ENCODE measurements at places on chromosomes 11 and 22. TPM values are rescaled to one million over a fixed set of nuclear protein-coding genes. Genes with fewer than 3 reads are reported as not detected.

GRCh38 chr11:6297831-6298230, 22.5 kb downstream of the CAVIN3 start:
- peaks cover 2% of the 10 kb centered on the region for H3K27me3 ChIP-seq
- no peaks in the 10 kb centered on the region for H3K36me3 ChIP-seq
- no peak for DNase-seq
- H3K4me1 ChIP-seq = no peaks in the 10 kb centered on the region
- no peak overlapping the region for H3K27ac ChIP-seq
- no peak overlapping the region for H3K4me3 ChIP-seq

GRCh38 chr11:87097582-87097981, 59.8 kb downstream of the TMEM135 start:
- no peaks in the 10 kb centered on the region for H3K4me1 ChIP-seq
- H3K27me3 ChIP-seq = no peaks in the 10 kb centered on the region
- H3K36me3 ChIP-seq = peaks cover 9% of the 10 kb centered on the region
- H3K27ac ChIP-seq = no peak overlapping the region
- no peak for DNase-seq

DNA sequence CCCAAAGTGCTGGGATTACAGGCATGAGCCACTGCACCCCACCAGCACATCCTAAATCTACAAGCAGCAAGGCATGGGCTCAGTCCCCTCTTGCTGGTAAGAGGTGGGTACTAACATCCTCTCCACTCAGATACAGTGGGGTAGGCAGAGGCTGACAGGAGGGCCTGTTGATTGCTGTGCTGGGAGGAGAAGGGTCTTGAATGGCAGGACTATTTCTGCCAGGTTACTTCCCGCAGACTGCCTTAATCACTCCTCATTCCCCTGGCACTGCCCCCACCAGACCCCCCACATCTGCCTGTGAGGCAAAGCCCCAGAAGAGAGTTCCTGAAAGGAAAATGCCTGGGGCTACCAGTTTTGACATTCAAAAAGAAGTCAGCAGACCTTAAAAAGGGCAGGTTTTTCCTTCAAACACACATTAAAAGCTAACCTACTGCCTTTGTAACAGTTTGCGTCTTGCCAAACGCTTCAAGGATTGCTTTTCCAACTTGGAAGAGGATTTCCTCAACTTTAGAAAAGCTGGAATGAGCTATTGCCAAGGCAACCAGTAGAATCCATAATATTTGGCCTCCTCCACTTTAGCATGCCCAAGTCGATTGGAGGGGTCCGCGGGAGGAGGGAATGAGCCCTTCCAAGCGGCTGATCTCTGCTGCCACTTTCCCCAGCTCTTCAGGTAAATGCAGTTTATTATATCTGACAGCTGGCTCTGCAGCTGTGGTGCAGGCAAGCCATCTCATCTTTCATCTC, 62.0 kb downstream of the FDX1 start:
- DNase-seq = no peak
- H3K4me3 ChIP-seq = no peak overlapping the region
- no peak overlapping the region for H3K27ac ChIP-seq
- peaks cover 3% of the 10 kb centered on the region for H3K4me1 ChIP-seq
- no peaks in the 10 kb centered on the region for H3K27me3 ChIP-seq
- H3K36me3 ChIP-seq = peaks cover 1% of the 10 kb centered on the region

- peak overlapping the region; percentile 55 for H3K27ac ChIP-seq
- H3K36me3 ChIP-seq = peaks cover 4% of the 10 kb centered on the region
- no peaks in the 10 kb centered on the region for H3K27me3 ChIP-seq
- peaks cover 31% of the 10 kb centered on the region for H3K4me1 ChIP-seq
- H3K4me3 ChIP-seq = no peak overlapping the region
These were observed 107.2 kb downstream of the MAML2 start for GRCh38 chr11:96235751-96236150.

DNA sequence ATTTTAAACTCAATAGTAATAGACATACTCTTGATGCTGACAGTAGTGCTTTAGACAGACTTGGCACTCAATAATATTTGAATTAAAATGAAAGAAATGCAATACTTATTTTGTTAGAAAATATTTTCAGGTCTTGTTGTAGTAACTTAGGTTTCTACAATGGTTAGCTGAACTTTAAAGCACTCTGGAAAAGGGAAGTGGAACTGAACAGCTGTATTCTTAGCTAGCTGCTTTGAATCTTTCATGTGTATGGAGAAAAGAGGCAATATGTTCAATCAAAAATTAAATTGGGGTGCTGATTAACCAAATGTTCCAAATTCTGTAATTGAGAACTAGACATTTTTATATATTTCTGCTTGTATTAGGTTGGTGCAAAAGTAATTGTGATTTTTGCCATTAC, 517.9 kb upstream of the RAG2 start:
- no peak for DNase-seq
- H3K27me3 ChIP-seq = peaks cover 4% of the 10 kb centered on the region
- no peak overlapping the region for H3K4me3 ChIP-seq

DNA sequence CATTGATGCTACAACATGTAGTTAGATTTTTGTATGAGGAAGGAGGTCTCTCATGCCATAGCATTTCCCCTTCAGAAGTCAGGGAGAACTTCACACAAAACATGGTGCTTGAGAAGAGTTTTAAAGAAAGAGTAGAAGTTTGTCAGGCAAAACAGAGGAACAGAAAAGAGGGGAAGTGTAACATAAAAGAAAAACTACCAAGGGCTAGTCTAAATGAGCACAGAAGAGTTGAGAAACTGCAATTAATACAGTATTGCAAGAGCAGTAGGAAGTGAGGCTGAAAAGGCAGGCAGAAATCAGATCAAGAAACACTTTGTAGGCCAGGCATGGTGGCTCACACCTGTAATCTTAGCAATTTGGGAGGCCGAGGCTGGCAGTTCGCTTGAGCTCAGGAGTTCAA, 61.0 kb downstream of the FAM168A start:
- no peak overlapping the region for H3K4me3 ChIP-seq

DNA sequence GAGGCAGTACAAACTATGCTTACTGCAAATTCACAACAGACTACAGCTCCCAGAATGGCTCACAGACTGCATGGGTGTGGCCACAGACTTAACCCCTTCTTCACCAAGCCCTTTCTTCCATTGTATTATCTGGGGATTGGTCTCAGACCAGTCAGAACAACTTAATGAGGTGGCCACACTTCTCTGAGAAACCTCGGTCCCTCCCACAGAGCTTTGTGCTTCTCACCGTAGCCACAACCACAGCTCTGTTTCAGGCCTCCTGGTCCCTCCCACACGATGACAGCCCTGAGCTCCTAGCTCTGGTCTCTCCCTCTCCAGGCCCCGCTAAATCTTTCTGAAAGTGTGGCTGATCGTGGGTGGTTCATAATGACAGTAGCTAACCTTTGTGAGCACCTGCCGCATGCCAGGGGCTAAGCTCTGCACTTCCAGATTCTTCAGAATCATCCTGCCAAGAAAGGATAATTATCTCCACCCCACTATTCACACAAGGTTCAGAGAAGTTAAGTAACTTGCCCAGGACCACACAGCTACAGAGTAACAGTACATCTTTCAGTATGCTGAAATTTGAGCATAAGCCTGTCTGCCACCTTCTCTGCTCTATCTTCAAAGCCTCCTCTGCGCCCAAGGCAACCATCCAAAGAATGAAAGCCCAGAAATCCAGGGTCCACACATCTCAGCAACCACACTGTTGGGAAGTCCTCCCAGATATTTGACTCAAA, 5.4 kb downstream of the PDE2A start:
- H3K27me3 ChIP-seq = peaks cover 54% of the 10 kb centered on the region
- H3K36me3 ChIP-seq = peaks cover 2% of the 10 kb centered on the region
- no peak overlapping the region for H3K27ac ChIP-seq
- H3K4me1 ChIP-seq = no peaks in the 10 kb centered on the region
- H3K4me3 ChIP-seq = no peak overlapping the region

DNA sequence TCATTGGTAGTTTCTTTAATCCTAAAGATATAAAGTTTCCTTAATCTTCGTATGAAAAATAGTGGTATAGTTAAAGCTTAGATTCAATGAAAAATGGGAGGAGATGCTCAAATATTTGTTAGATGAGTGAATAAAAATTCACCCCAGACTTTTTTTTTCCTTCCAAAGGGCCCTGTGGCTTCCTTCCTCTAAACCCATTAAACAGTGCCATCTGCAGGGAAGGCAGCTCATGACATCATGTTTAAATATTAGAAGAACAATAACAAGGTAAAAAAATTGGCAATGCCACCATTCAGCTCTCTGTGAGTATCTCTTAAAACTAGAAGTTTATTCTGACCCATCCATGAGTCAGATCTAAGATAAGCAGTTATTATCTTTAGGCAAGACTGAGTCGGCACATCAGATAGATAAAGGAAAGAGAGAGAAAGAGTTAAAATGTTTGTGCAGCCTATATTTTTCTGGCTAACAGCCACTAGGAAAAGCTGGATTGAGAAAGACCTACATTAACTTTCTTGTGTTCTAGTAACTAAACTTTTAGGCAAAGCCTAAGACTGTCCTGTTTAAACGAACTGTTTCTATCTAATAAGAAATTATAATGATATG, 19.1 kb upstream of the OOSP1 start:
- H3K27ac ChIP-seq = no peak overlapping the region
- H3K36me3 ChIP-seq = peaks cover 5% of the 10 kb centered on the region
- DNase-seq = no peak
- peaks cover 2% of the 10 kb centered on the region for H3K27me3 ChIP-seq
- no peaks in the 10 kb centered on the region for H3K4me1 ChIP-seq

DNA sequence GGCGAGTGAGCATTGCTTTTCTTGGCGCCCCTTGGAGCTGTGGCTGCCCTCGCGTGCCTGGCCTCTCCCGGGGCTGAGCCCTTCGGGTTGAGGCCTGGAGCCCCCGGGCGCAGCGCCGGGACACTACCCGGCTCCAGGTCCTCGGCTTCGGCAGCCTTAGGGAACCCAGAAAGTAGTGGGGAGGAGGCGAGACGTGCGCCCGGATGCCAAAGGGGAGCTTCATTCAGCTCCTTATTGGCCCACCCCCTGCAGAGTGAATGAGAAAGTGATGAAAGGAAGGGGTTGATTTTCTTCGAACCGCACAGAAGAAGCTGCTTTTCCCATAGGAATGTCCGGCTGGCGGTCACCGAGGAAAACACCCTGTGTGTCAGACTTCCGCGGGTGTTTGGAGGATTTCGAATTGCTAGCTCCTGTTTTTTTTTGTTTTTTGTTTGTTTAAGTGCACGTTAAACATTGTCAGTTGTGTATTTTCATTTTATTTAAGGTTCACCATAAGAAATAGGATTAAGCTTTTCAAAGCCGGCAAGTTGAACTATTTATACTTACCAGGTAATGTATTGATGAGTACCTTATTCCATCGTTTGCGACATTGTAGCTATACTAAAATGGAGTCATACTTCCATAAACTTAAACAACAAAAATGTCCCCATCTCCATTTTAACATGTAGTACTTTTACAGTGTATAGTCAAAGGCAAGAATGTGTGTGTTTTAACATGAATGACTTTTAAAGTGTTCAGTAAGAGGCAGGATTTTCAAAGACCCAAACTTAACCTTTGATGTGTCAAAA, 841 bp upstream of the EIF4G2 start:
- peaks cover 26% of the 10 kb centered on the region for H3K36me3 ChIP-seq
- no peaks in the 10 kb centered on the region for H3K27me3 ChIP-seq
- peak overlapping the region; percentile 92 for H3K4me3 ChIP-seq
- no peak for DNase-seq

DNA sequence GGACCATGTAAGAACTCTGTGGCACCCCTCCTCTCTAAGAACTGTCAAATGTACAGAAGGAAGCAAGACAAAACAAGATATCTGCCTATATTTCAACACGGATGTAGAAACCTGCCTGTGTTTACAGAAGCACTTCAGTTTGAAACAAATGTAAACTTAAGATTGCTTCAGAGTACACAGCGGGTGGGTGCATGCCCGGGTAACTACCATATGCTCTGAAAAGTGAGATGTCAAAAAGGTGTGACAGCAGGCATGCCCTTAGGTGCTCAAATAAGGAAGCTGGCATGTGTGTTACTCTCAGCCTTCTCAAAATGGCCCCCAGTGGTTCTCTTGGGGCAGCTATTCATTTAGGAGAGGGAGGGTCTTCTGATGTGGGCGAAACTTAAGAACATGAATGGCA, 5.2 kb downstream of the ACP2 start:
- no peaks in the 10 kb centered on the region for H3K27me3 ChIP-seq
- H3K36me3 ChIP-seq = peaks cover 31% of the 10 kb centered on the region
- DNase-seq = no peak
- H3K4me1 ChIP-seq = peaks cover 13% of the 10 kb centered on the region

DNA sequence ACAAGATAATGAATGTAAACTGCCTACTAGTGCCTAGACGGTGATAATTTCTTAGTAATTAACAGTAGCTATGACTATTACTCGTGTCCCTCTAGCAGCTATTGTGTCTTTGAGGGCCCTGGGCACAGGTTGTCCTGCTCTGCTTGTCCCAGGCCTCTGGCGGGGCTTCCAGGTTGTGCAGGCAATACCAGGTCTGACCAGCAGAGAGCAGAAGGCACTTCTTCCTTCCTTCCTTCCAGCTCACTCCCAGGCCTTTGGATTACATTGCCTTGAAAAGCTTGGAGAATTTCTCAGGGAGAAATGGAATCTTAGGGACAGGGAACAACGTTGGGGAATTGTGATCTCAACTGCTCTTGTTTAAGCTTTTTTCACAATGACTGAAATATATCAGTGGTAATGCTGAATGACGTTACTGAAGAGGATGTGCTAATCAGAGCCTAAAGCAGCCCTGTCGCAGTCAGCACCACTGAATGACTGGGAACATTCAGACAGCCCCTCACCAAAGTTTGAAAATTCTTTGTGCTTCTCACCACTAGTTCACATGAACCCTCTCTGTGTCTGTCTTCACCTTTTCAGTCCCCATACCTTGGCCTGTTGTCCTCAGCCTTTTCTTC, 8.4 kb upstream of the CCKBR start:
- H3K4me3 ChIP-seq = no peak overlapping the region
- peaks cover 4% of the 10 kb centered on the region for H3K27me3 ChIP-seq
- peaks cover 8% of the 10 kb centered on the region for H3K4me1 ChIP-seq
- no peak overlapping the region for H3K27ac ChIP-seq

- H3K36me3 ChIP-seq = peaks cover 2% of the 10 kb centered on the region
- peak within 1 kb of the TSS; percentile 95 for H3K4me3 ChIP-seq
- H3K4me1 ChIP-seq = peaks cover 50% of the 10 kb centered on the region
- peak; percentile 95 for DNase-seq
These were observed at the start of gene ENDOD1 for GRCh38 chr11:95089620-95090542. Gene ENDOD1 (plus strand): TSS chr11:95089846. CDS start chr11:95089928, 82 bp downstream.

DNA sequence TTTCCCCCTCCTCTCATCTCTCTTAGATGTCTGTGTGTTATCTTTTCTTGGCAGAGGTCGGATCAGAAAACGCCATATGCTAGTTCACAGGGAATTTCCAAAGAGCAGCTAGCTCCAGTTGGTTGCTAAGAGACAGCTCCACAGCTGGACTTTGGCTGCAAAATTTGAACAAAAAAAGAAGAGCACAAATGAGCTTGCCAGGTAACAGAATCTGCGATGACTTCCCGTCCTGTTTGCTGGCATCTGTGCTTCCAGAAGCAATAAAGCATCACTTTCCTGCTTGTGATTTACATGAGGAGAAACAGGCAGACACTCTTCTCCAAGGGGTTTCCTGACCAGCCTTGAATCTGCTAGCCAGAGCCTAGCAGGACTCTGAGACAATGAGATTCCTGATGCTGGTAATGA, 596.0 kb upstream of the B3GAT1 start:
- DNase-seq = no peak
- peaks cover 16% of the 10 kb centered on the region for H3K27me3 ChIP-seq
- H3K4me1 ChIP-seq = no peaks in the 10 kb centered on the region
- H3K27ac ChIP-seq = no peak overlapping the region
- no peak overlapping the region for H3K4me3 ChIP-seq

The ANGPTL5 gene
- total RNA-seq = not detected

The FREY1 gene
- 0.49 TPM for total RNA-seq

The TEAD1 gene
- 135 TPM for total RNA-seq

The PKNOX2 gene
- total RNA-seq = 34.9 TPM

The APLP2 gene
- total RNA-seq = 355 TPM

The PACS1 gene
- total RNA-seq = 90.7 TPM

The KCNK4 gene
- 0.22 TPM for total RNA-seq

The HYOU1 gene
- total RNA-seq = 213 TPM

The OR8J1 gene
- total RNA-seq = not detected

The MCAT gene
- total RNA-seq = 8.6 TPM

The GP1BB gene
- total RNA-seq = 63.4 TPM

All from chondrocyte (in vitro differentiated cells).